Stimulated activated CD4-positive, alpha-beta T cell treated with anti-CD3 and anti-CD28 coated beads, Interleukin-4, amount 100 ng/mL, for 4 hours (primary cell): ENCODE measurements at places on chromosomes 1 and 21.

DNA sequence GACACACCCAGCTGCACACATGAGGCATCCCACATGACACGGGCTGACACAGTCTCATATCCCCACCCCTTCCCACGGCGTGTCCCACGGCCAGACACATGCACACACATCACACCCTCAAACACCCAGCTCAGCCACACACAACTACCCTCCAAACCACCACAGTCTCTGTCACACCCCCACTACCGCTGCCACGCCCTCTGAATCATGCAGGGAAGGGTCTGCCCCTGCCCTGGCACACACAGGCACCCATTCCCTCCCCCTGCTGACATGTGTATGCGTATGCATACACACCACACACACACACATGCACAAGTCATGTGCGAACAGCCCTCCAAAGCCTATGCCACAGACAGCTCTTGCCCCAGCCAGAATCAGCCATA is 22.6 kb downstream of the PODN start:
- DNase-seq: no peak

GRCh38 chr1:76425201-76426145 is 350.9 kb downstream of the ST6GALNAC3 start:
- DNase-seq: no peak

- no peak for DNase-seq
Observed at GRCh38 chr1:170872663-170873062, 62.7 kb upstream of the MROH9 start.

DNA sequence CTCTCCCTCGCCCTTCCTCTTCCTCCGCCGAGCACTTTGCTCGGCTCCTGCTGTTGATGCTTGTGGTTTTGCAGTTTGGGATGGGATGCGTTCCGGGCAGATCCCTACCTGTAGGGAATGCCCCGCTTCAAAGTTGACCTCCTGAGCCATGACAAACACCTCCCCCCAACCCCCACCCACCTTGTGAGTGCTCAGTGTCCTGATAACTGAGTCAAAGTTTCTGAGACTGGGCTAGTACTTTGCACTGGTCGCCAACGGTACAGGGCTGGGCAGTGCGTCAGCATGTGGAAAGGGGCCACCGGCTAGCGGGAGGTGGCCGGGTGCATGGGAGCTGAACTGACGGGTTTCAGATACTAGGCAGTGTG is 771 bp downstream of the RABGAP1L start:
- peak; percentile 12 for DNase-seq

GRCh38 chr1:47679301-47679791 is 241.5 kb downstream of the FOXD2 start:
- no peak for DNase-seq

GRCh38 chr1:234978397-234979295 is 150.0 kb downstream of the TOMM20 start:
- peak; percentile 58 for DNase-seq

DNA sequence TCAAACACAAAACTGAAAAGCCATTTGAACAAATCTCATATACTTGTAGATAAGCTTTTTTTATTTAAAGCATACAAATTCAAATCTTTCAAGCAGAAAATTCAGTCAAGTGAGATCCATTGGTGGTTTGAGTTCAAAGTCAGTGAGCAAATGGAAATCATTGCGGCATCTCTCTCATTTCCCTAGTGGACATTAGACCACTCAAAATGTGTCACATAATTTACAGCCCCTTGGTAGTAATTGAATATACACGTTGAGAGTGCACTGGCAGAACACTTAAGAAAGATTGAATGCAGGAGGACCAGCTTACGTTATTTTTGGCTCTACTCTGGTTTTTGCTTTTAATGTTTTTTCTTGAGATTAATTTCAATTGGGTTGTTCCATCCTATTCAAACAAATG is 633.7 kb downstream of the USP25 start:
- no peak for DNase-seq

GRCh38 chr1:104765085-104765484 is 1015.4 kb downstream of the AMY1C start:
- no peak for DNase-seq

GRCh38 chr21:39084979-39085729 is 98.1 kb downstream of the PSMG1 start:
- no peak for DNase-seq

DNA sequence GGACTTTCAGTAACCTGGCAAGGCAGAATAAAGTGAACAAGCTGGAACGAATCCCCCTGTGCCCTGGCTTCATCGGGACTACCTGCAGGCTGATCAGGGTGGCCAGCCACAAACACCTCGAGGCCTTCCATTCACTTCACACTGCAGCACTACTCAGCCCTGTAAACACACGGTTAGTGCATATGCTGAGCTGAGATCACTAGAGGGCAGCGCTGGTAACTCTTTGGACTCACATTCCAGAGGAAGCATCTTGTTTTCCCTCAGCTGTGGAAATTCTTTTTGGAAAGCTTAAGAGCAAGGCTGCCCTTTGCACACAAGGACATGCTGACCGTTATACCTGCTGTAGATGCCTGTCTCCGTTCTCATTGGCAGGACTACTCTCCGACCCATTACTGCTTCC is 32.1 kb downstream of the PCSK9 start:
- DNase-seq: no peak

GRCh38 chr1:162187687-162188276 is 118.3 kb downstream of the NOS1AP start:
- DNase-seq: no peak

GRCh38 chr1:47104816-47105215 is 32.4 kb upstream of the CYP4A22 start:
- DNase-seq: no peak

- DNase-seq: no peak
Observed at GRCh38 chr1:212218911-212219310, 66.3 kb upstream of the PPP2R5A start.

GRCh38 chr1:62362061-62362917 is 43.1 kb upstream of the KANK4 start:
- no peak for DNase-seq

DNA sequence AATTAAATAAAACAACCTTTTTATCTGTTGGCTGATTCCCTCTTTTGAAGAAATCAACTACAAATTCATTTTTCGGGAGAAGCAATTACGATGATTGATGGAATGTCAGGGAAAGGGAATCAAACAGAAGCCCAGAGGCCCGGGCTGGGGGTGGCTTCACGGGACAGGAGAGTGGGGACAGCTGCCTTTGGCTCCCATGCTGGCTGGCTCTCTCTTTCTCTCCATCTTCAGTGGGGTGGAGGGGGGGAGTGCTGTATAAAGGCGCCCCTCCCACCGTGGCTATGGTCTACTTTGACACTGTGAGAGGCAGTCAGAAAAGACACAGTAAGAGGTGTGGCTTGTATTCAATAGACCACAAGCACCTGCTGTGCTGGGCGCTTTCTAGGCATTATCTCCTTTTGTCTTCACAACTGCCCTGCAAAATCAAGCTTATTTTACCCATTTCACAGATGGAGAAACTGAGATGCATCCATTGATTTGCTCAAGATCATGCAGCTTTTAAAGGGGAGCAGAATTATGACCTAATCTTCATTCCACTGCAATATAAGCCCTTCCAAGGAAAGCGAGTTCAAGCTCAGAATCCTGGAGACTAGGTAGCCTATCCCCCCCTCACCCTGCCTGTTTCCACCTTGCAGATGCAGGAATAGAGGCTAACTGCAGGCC is 92.9 kb downstream of the GRIK3 start:
- DNase-seq: no peak

- no peak for DNase-seq
Observed at GRCh38 chr1:228420968-228421826, 4.5 kb upstream of the TRIM17 start.

- DNase-seq: no peak
Observed at GRCh38 chr1:193730017-193730416, 543.6 kb upstream of the B3GALT2 start.

GRCh38 chr1:204042516-204042915 is 30.4 kb upstream of the SOX13 start:
- no peak for DNase-seq

GRCh38 chr21:14046401-14046800 is 164.4 kb downstream of the LIPI start:
- no peak for DNase-seq

DNA sequence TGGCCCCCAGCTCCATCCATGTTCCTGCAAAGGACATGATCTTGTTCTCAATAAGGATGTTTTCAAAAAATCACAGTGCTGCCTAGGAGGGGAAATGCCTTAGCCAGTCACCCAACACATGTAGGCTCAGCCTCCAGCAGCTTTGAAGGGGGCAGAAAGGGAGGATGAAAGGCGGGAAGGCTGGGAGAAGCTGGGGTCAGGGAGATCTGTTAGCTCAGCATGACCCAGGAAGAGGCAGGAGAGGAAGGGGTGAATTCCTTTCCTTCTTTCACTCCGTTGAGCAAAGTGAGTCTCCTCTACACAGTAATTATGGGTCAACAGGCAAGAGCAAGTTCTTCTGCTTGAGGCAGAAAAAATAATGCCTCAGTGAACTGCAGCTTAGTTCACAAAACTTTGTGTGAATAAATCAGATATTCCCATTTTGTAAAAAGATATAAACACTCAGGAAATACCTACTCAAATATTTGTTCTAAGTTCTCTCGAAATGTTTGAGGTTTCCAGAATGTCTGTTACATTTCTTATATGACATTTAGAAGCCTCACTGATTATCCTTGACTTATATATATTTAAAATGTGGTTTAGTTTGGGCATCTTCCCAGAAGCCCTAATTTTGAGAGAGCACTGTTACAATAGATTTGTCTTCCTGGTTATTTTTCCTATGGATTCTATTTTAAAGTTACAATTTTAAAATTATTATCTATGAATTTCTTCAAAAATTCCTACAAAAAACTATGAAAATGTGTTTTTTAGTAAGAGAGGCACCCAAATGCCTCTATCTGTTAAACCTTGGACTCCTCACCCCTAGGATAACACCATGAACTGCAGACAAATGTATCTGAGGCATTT is 116.8 kb downstream of the KCNJ6 start:
- DNase-seq: no peak

- DNase-seq: no peak
Observed at GRCh38 chr1:3061566-3061965, 7.4 kb upstream of the PRDM16 start.
